ENCODE measurements at places on chromosomes 12 and 14.

GRCh38 chr14:22177870-22178269 lies 411.2 kb downstream of the DAD1 start:
- no peak for DNase-seq

GRCh38 chr12:24049101-24049500 lies 99.6 kb upstream of the SOX5 start:
- DNase-seq, result no peak

- no peak for DNase-seq
These were observed 448.1 kb downstream of the NPAS3 start for GRCh38 chr14:33386781-33387180.

DNA sequence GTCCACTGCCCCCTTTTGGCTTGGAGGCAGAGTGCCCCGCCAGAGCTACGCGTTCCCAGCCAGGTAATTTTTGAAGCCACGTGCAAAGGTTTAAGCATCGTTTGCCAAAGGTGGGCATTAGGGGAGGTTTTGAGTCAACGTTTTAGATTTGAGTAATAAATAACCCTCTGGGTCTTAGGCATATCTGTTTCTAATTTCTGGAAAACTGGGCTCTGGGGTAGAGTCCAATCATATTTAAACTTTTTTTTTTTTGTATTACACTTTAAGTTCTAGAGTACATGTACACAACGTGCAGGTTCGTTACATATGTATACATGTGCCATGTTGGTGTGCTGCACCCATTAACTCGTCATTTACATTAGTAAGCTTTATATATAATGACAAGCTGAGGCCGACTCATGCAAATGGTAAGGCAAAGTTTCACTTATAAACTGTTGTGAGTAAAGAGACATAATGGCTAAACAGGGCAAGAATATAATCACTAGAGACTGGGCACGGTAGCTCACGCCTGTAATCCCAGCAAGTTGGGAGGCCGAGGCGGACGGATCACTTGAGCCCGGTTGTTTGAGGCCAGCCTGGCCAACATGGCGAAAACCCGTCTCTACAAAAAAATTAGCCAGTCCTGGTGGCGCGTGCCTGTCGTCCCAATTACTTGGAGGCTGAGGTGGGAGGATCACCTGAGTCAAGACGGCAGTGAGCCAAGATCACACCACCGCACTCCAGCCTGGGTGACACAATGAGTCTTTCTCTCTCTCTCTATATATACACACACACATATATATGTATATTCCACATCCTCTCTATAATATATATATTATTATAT lies 491 bp upstream of the NR2C1 start:
- no peak for DNase-seq

DNA sequence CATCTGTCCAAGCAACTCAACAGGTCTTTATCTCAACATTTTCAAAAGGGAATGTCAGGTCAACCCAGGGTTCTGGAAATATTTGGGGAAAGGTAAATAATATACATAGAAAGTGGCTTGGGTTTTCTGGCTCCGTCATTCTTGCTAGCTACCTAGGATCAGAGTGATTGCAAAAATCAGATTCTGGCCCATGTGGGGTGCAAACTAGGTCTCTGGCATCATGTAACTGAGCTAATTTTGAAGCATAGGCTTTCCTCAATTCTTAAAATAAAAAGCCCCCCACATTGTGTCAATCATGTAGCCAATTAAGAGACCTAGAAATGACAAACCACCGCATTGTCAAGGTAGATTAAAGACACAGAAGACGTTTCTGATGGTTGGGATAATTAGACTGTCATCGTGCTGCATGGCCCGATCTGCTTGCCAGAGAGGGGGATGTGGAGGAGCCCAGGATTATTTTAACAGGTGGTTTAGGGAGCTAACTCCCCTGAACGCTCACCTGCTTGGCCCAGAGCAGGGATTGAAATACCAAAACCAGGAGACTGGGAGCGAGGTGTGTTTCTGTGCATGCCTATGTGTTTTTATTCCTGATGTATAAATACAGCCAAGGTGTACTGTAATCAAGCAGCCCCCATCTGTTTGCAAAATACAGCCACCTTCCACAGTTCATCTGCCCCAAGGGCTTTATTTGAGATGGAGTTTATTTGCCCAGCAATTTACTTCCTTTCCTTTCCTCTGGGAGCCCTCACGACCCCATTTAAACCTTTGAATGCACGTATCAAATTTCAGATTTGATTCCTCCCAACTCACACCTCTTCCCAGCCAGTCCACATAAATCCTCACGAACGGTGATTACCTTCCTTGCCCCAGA lies 189.5 kb downstream of the TTC8 start:
- no peak for DNase-seq

- DNase-seq, result peak; percentile 11
These were observed 114.7 kb upstream of the MYL2 start for GRCh38 chr12:111034886-111035577.

DNA sequence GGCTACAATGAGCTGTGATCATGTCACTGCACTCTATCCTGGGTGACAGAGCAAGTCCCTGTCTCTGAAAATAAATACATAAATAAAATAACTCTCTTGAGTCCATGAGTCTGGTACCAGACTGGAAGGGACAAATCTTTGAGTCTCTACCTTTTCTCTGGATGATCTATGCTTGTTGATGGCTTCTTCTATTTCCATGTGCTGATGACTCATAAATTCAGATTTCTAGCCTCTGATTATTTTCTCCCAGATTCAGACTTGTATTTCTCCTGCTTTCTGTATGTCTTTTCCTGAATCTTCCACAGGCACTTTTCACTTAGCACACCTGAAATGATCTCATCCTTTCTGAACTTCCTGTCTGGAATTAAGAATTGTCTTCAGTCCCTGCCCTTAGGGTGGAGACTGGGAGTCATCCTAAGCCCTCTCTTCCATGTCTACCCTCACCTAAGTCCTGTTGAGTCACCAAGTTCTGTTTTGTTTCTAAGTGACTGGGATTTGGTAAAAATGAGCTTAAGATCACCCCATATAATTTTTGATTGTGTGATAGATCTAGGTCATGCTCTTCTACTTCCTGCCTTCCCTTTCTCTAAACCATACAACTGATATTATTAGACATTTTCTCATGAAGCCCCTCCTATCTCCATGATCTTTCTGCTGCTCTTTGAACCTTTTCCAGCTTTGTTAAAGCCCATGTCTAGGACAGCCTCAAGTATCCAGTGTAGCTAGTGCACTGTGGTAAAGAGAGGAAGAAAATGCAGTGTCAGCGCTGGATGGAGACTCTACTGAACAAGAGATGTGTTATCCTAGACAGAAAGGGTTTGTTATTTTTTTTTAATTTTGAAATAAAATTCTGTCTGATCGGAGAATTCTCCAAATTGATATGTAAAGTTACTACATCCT lies 13.1 kb downstream of the AKAP6 start:
- no peak for DNase-seq

DNA sequence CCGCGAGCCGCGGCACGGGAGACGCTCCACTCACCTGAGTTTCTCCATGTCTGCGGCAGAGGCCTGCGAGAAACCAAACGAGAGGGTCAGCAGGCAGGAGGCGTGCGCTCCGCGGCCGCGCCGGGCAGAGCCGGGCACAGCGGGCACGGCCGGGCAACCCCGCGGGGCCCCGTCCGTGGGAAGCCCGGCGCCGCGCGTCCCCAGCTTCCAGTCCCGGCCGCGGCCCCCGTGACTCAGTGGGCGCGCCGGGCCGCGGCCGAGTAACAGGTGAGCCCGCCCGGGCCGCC lies 19.4 kb downstream of the BEGAIN start:
- no peak for DNase-seq

DNA sequence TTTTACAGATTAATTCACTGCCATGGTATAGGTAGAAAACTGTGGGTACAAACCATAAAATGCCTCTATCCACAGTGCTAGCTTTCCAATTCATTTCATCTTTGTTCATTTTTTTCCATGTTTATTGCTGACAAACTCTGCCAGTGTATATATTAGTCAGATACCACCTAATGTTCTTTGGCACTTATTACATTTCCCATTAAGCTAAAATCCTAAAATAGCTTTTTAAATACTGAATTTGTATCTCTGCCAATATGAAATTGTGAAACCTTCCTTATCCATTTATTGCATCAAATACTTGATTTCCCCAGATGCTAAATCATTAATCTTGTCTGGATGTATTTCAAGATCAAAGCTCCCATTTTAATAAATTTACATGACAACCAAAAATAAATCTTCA lies 150.1 kb upstream of the FSCB start:
- peak; percentile 47 for DNase-seq

GRCh38 chr12:460261-461230 lies 807 bp downstream of the B4GALNT3 start:
- no peak for DNase-seq

DNA sequence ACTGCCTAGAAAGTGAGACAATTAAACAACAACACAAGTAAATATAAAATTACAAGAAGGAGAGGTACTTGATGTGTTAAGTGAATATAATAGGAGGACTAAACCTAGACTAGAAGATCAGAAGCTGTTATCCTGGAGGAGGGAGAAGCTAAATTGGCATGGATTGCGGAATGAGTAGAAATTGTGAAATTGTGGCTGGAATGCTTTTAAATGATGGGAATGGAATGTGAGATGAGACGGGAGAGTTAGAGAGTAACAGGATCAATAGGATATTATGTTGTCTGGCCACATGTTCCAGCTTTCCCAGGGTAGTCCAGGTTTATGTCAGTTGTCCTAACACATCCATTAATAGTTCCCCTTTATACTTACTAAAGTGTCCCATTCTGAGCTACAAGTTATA lies 44.0 kb upstream of the CPNE8 start:
- DNase-seq, result no peak

- DNase-seq, result no peak
These were observed 1.7 kb downstream of the RDH16 start for GRCh38 chr12:56955631-56956256.

GRCh38 chr12:109783135-109783964 lies 49.8 kb downstream of the TRPV4 start:
- DNase-seq, result no peak

DNA sequence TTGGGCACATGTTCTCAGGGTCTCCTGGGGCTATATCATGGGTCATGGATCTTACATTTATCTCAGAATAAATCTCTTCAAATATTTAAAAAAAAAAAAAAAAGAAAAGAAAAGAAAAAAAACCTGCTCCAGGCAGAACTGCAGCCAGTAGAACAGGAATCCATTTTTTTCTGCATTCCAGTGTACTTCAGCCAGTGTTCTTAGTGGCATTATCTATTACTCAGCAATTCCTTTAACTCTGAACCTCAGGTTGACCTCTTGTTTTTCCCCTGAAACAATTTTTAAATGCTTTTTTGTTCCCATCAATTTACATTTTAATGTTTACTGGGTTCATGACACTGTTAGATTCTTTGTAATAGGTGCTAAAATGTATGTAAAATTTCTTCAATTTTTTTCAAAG lies 66.7 kb upstream of the STXBP6 start:
- DNase-seq, result no peak

- DNase-seq, result no peak
These were observed 15.5 kb upstream of the KLC1 start for GRCh38 chr14:103613517-103613916.

- no peak for DNase-seq
These were observed 324.5 kb downstream of the NUAK1 start for GRCh38 chr12:105814283-105814682.

DNA sequence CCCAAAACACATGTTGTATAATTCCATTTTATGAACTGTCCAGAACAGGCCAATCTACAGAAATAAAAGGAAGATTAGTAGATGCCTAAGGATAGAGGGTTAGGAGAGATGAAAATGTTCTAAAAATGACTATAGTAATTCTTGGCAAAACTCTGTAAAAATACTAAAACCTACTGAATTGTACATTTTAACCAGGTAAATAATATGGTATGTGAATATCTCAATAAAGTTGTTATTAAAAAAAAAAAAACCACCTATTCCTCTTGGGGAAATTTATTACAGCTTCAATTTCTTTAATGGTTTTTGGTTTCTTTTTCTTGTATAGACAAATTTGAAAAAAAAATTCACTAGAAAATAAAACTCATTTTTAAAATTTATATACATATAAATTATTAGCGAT lies 33.2 kb downstream of the YAF2 start:
- DNase-seq, result no peak

Measured in NCI-H1694 treated with DMSO at 0.1 percent for 48 hours (cell line).